ENCODE measurements at places on chromosomes 1 and 21.
A peak's percentile ranks its signal among the peaks of the same experiment; 100 is the strongest.

- peak; percentile 72 for DNase-seq
- H3K27me3 ChIP-seq: no peaks in the 10 kb centered on the region
- no peak overlapping the region for H3K27ac ChIP-seq
- no peaks in the 10 kb centered on the region for H3K36me3 ChIP-seq
- peaks cover 8% of the 10 kb centered on the region for H3K4me1 ChIP-seq
Measured at GRCh38 chr1:47763591-47764171, 233.5 kb downstream of the TRABD2B start.

- no peaks in the 10 kb centered on the region for H3K4me1 ChIP-seq
- no peaks in the 10 kb centered on the region for H3K27me3 ChIP-seq
- peak overlapping the region; percentile 58 for H3K27ac ChIP-seq
- H3K36me3 ChIP-seq: no peaks in the 10 kb centered on the region
- peak; percentile 84 for DNase-seq
- peak overlapping the region; percentile 31 for H3K4me3 ChIP-seq
Measured at GRCh38 chr1:7783178-7783711, 846 bp upstream of the PER3 start.

DNA sequence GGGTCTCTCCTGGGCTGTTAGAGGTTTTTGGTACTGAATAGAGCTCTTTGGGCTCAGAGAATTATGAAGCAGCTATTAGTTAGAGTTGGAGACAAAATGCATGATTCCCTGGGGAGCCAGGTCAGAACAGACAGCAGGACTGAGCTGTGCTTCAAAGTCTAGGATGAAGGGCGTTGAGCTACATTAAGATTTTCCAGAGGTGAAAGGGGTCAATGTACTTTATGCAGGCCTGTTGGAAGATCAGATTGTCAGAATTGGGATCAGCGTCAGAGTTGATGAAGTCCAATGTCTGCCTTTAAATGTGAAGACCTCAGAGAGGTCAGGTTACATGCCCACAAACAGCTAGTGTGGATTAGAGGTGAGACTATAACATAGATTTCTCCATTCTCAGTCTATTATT lies 53.8 kb downstream of the RGS5 start:
- no peak overlapping the region for H3K4me3 ChIP-seq
- peak overlapping the region; percentile 44 for H3K27ac ChIP-seq
- DNase-seq: no peak
- H3K36me3 ChIP-seq: peaks cover 4% of the 10 kb centered on the region
- H3K27me3 ChIP-seq: no peaks in the 10 kb centered on the region

GRCh38 chr1:179786815-179787685 lies 44.0 kb downstream of the FAM163A start:
- no peak overlapping the region for H3K27ac ChIP-seq
- H3K36me3 ChIP-seq: no peaks in the 10 kb centered on the region
- DNase-seq: no peak
- no peaks in the 10 kb centered on the region for H3K27me3 ChIP-seq
- no peak overlapping the region for H3K4me3 ChIP-seq

DNA sequence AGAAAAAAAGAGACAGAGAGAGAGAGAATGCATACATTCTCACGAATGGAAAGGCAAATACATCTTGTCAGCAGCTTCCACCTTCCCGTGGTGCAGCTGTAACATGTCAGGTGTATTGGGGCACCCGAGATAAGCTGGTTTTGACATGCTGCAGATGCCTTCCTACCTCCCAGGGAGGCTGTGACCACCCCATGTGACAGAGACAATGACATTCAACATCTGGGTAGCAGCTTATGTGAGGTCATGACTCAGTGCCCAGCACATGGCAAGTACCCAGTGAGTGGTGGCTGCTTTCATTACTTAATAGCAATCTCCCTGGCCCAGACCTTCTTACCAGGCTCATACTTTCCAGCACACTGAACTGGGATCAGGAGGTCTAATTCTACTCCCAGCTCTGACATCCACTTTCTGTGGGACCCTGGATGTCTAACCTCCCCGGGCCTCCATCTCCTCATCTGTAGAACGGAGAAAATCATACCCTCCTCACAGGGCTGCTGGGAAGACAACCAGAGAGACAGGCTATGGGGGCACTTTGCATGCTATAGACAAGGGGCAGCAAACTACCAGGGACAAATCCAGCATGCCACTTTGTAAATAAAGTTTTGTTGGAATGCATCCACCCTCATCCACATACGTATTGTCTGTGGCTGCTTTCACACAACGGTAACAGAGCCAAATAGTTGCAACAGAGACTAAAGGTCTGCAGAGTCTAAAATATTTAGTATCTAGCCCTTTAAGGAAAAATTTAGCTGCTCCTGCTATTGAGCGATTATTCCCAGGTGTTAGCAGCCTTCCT lies 38.5 kb upstream of the ZBTB40 start:
- no peak overlapping the region for H3K27ac ChIP-seq
- DNase-seq: no peak
- no peaks in the 10 kb centered on the region for H3K4me1 ChIP-seq
- H3K4me3 ChIP-seq: no peak overlapping the region

- H3K36me3 ChIP-seq: no peaks in the 10 kb centered on the region
- no peak overlapping the region for H3K27ac ChIP-seq
- H3K27me3 ChIP-seq: no peaks in the 10 kb centered on the region
- no peaks in the 10 kb centered on the region for H3K4me1 ChIP-seq
Measured at GRCh38 chr1:64601207-64601606, 131.3 kb downstream of the CACHD1 start.

DNA sequence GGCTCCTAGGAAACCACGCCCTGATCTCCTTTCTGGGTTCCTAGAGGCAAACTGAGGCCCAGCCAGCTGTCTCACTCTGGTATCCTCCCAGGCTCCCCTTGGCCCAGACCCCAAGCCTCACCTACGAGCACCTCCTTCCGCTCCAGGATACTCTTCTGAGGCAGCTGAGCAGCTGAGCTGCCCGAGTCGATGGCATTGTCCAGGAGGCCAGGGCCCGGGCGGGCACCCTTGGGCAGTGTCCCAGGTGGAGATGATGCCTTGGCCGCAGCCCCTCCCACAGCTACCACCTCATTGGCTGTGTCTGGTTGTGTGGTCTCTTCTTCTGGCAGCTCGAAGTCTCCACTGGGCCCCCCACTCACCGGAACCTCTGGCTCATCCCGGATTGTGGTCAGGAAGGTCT lies 34.4 kb downstream of the SDC3 start:
- no peak for DNase-seq
- H3K4me3 ChIP-seq: no peak overlapping the region
- no peaks in the 10 kb centered on the region for H3K4me1 ChIP-seq

Data from aorta (tissue), 5 donors.